ENCODE measurements at places on chromosomes 1 and 21.

DNA sequence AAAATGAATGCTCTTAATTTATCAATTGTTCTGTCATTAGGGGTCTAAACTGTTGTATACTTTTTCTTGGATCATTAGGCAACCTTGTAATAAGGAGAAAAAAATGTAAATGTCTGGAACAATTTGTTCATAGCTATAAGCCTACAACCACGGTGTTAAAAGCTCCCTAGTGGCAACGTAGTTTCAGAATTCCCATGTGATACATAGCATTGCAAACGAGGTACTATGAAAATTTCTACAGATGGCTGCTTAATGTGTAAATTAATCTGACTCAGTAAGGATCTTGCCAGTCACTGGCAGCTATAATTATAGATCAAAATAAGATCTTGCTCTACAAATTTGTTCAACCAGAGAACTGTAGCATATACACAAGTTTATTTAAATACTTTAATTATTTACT, 304.1 kb upstream of the ADGRL4 start:
- DNase-seq = no peak

DNA sequence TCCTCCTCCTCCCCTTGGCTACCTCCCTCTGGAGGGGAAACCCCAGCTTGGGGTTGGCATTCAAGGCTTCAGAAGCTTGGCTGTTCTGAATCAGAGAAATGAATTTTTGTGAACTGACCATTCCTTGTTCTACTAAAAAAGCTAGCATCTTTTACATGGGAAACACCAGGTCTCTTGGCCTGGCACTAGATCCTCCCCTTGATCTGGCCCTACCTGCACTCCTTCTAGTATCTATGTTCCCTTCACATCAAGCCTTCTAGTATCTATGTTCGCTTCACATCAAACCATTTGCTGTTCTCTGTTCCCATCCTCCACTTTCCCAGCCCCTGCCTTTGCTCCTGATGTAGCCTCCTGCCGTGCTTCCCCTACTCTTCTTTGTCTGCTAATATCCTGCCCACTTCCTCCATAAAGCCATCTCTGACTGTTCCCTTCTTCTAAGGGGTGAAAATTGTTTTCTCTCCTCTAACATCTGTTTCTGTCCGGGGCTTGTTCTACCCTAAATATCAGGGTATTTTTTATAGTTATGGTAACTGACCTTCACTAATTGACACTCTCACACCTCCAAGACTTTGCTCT, 25.8 kb downstream of the FAM151A start:
- no peak for DNase-seq

GRCh38 chr1:36829961-36830360, 204.4 kb downstream of the GRIK3 start:
- DNase-seq = no peak

DNA sequence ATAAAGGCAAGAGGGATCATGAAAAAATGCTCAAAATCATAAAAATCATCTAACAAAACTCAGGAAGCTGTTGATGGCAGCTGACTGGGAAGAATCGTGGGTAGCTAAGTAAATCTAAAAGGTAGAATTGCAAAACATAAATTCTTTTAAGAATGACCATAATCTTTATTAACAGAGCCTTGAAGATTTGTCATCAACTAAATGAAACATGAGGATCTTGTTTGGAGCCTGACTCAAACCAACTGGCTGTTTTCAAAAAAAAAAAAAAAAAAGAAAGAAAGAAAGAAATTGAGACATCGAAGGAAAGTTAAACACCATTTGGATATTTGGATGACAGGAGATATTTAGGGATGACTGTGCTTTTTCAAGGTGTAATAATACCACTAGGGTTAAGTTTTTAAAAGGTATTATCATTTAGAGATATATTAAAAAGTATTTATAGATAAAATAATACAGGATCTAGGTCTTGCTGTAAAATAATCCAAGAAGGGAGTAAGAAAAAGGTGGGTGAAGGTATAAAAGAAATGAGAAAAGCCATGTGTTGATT, 48.6 kb downstream of the CD34 start:
- no peak for DNase-seq

DNA sequence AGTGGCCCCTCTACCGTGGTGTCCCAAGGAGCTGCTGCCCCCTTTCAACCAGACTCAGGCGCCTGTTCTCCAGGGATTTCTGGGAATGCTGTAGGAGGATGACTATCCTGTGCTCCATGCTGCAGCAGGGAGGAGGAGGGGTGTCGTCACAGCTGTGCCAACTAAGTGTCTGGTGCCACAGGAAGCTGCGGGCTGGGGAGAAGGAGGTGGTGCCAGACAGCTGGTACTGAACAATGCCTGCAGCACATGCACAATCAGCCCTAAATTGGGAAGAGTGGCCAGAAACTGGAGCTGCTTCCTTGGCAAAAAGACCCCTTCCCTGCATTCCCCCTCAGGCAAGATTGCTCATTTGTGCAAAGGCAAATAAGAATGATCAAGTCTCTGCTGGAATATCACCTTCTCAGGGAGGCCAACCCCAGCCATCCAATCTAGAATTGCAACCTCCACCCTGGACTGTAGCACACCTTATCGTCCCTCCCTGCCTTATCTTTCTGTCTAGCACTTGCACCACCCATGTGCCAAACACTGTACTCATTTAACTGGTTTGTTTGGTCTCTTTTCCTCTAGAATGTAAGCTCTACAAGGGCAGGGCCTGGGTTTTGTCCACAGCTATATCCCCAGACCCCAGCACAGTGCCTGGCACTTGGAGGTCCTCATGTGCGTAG, 33.3 kb downstream of the LAMB3 start:
- no peak for DNase-seq
